Left renal cortex interstitium (tissue), 4 donors: ENCODE measurements at places on chromosomes 12 and 14.

GRCh38 chr14:72653026-72653425 is 240.9 kb downstream of the DPF3 start:
- DNase-seq = no peak

DNA sequence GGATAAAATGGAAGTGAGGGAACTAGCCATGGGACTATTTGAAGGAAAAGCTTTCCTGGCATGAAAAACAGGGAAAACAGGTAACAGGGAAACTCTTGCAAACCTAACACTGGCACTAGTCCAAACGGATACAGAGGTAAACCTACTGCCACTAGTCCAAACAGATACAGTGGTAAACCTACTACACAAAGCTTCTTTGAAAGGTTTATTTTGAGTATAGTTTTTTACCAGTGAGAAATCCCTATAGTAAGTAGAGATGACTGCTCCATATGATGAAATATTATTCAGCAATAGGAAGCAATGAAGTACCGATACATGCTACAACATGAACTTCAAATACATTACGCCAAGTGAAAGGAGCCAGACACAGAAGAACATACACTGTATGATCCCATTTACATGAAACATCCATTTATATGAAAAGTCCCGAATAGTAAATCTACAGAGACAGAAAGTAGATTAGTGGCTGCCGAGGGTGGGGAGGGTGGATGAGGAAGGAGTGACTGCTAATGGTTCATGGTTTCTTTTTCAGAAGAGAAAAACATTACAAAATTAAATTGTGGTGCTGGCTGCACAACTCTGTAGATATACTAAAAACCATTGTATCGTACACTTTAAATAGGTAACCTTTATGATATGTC is 25.5 kb downstream of the SPTLC2 start:
- DNase-seq = no peak

DNA sequence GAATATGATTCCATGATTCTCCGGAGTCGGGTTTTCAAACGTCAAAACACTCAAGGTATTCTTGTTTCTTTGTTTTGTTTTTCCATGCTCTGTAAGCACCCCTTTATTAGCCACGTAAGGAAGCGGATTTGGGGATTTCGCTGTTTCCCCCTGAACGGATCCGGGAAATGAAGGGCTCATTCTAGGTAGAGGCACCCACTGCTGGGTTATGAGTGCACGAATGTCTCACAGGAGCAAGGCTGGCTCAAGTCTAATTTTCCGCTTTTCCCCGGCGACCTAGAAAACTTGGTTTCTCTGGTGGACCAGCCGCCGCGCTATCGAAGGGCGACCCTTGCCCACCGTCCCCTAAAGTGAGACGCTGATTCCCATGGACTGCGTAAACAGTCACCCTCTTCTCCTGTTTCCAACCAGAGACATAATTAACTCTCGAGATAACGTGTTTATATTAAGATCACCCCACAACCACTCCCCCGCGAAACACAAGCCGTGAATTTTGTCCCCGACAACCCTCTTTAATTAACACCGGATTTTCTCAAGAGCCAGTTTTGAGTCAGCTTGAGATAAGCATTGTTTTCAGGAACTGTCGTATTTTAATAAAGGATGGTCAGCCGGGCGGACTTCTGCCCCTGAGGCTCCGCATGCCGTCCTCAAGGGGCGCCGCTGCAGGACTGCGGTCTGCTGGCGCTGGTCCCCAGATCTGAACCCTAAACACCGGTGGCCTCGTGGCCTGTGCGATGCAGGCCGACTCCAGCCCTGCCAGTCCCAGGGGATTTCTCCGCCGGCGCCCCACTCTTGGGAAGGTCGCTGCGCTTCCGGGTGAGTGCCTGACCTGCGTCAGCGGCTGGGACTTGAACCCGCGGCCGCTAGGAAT is 515 bp upstream of the ABCC9 start:
- peak; percentile 82 for DNase-seq

GRCh38 chr12:81461163-81461562 is 298.0 kb downstream of the PPFIA2 start:
- DNase-seq = no peak

GRCh38 chr12:72774023-72774422 is 501.9 kb downstream of the TRHDE start:
- no peak for DNase-seq

- DNase-seq = no peak
These were observed 12.7 kb downstream of the AGAP2 start for GRCh38 chr12:57725851-57726150.

DNA sequence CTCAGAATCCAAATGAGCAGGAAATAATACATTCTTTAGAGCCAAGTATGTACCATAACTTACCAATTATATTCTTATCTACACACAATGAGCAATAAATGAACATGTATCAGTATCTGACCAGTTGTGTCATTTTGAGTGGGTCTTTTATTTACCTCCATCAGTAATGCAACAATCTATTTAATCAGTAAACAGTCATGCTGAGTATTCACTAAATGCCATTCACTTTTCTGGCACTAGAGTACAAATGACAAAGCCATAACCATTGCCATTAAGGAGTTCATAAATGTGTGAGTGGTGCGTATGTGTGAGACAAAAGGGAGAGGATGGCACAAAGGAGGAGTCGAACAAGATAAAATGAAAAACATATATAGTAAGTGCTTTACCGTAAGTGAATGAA is 1.5 kb upstream of the STRAP start:
- no peak for DNase-seq

- no peak for DNase-seq
These were observed 25.1 kb downstream of the LRTM2 start for GRCh38 chr12:1845427-1845826.

GRCh38 chr14:20592574-20592973 is 1.4 kb upstream of the RNASE12 start:
- DNase-seq = no peak

- no peak for DNase-seq
These were observed 3.9 kb upstream of the GPX2 start for GRCh38 chr14:64946310-64947045.

DNA sequence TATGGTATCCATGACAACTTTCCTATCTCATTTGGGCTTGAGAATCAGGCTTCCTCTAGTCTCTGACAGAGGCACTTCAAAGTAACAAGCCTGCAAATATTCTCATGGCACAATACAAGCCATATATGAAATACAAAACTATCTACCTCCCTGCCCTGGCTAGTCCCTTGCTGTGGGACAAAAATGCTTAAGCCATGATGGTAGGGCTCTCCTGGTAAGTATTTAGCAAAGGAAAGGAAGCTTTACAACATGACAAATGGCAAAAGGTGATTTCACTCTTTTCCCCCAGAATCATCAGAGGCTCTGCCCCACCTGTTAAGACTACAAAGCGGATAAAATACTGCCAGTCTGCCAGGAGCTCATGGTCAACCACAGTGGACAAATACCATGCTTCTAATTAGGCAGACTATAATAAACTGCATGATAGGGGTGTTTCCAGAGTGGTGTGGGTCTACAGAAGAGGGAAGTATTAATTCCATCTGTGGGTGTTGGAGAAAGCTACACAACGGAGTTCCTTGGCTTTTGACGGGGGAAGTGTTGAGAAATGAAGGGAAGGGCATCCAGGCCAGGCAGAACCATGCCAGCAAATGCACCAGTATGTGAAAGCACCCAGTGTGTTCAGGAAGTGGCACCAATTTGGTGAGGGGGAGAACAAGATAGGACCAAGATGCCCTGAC is 92.9 kb downstream of the SPTSSA start:
- no peak for DNase-seq

DNA sequence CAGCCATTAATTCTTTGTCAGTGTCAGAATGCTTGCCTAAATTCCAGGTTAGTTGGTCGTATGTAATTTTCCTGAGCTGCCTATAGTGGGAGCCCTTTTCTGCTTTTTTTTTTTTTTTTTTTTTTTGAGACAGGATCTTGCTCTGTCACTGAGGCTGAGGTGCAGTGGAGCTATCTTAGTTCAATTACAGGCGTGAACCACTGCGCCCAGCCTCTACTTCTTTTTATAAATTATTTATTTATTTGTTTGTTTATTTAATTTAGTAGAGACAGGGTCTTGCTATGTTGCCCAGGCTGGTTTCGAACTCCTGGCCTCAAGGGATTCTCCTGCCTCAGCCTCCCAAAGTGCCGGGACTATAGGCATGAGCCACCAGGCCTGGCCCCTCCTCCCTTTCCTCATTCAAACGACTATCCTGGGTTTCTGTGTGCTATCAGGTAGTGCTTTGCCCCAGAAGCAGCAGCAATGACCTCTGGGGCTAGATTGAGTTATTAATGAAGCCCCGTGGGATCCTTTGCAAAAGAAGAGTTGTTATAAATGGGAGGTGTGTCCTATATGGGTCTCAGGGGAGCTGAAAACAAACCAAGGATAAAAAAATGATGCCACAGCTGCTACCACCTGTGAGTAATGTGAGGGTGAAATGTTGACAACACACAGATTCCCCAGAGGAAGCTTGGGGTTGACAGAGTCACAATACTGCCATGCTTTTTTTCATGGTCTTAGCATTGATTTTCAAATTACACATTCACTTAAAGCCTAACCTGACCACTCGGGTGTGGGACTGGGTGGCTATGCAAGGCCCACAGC is 34.6 kb upstream of the NFKBIA start:
- no peak for DNase-seq

DNA sequence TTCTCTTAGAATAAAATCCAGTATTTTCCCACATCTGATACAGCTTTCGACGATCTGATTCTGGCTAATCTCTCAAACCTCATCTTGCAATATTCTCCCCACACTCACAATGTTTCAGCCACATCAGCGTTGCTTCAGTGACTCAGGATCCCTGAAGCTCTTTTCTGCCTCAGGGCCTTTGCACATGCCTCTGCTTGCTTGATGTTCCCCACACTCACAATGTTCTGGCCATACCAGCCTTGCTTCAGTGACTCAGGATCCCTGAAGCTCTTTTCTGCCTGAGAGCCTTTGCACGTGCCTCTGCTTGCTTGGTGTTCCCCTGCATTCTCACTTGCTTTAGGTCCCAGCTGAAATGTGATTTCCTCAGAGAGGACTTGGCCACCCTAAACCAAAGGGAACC is 2.6 kb downstream of the C12orf42 start:
- DNase-seq = no peak

DNA sequence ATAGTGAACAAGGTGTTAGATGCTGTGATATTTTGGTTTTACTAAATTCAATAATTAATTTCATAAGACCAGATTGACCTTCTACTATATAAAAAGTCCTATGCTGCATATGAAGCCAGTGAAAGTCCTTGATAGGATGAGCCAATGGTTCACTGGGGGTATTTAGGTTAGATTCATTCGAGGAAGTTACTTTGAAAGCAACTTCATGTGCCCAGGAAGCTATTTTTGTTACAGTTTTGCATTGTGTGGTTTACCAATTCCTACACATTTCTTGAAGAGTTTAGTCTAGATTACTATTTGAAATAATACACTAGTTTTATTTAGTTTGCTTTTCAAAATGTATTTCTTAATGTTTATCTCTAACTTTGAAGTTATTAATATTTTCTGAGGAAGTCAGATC is 58.5 kb upstream of the RMST start:
- DNase-seq = no peak

DNA sequence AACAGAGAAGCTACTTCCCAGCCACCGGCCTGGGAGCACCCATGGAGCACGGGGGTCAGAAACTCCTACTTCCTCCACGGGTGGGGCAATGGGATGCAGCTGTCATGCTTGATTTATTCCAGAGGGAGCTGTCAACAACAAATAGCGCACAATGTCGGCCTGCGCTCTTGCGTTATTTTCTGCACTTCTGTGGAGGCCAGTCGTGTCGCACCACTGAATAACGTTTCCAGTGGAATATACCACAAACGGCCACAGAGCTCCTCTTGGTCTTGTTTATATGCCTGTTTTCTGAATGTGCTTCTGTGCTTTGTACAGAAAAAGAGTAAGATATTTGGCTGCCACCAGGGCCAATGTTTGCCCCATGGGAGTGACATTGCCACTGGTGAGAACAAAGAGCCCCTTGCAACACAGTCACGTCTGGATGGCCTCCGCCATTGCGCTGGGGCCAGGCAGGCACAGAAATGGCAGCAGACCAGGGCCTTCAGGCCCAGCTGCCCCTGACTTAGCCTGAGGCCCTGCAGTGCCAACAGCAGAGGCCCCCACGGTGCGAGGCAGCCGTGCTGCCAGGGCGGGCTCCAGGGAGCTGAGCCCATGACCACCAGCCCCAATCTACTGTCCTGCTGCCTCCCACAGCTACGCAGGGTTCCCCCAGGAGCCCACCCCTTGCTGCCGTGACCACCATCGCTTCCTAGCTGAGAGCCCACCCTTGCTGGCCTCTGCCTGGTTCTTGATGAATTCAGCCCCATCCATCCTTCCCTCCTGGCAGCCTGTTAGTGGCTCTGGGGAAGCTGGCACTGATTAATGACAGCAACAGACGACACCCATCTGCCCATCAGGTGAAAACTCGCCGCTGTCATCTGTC is 28.9 kb upstream of the TMEM179 start:
- no peak for DNase-seq

DNA sequence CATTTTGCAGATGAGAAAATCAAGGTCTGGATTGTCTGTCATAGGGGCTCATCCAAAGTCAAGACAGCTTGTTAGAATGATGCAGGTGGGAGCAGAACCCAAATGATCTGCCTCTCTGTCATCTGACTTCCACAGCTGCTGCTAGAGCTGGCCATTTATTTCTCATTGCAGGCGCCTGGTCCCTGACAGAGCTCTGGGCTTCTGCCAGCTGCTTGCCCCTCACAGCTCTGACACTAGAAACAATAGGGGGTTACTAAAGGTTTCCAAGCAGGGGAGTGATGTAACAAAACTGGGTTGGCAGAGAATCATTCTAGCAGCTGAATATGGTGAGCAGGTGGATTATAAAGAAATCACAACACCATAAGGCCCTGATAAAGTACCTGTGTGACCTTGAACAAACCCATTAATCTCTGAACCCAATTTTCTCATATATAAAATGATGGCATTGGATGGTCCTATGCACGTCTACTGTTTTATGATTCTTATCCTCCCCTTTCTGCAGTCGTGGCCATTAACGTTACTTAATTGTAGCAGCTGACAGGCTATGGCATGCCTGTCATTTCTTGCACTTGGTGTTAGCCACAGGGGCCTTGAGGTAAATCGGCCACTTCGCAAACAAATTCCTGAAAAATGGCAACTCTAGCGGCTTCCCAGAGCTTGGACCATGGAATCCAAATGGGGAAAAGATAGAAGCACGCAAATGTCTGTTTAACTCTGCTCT is 134.6 kb downstream of the RMST start:
- DNase-seq = no peak

DNA sequence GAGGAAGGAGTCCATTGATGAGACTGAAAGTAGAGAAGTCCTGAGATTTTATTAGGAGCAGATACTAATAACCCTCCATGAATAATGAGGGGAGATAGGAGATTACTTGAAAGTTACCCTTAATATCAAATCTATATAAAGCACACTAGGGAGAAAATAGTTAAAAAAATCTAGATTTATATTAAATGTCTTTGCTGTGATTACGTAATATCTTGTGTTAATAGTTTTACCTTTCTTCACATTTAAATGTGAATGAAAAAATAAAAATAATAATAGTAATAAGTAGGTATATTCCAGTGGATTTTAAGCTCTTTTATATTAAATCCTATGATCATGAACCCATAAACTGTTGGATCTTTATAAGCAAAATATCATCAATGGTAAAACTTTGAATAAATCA is 267.3 kb upstream of the SYT10 start:
- no peak for DNase-seq
